ENCODE measurements at places on chromosomes 16 and 17. TPM values are rescaled to one million over a fixed set of nuclear protein-coding genes. Genes with fewer than 3 reads are reported as not detected.

MAP3K14 gene
- 26.0 TPM for total RNA-seq

SPATA22 gene
- total RNA-seq: 0.81 TPM

ZNF469 gene
- 0.20 TPM for total RNA-seq

PEX12 gene
- total RNA-seq: 5.5 TPM

YPEL2 gene
- total RNA-seq: 9.4 TPM

COA3 gene
- total RNA-seq: 41.2 TPM

LLGL2 gene
- 17.8 TPM for total RNA-seq

TBC1D3G gene
- not detected for total RNA-seq

RAP1GAP2 gene
- 37.3 TPM for total RNA-seq

KRT9 gene
- total RNA-seq: not detected

TEKT5 gene
- total RNA-seq: not detected

NHERF2 gene
- 1.1 TPM for total RNA-seq

KCNJ2 gene
- total RNA-seq: not detected

CCDC47 gene
- total RNA-seq: 65.4 TPM

GHDC gene
- total RNA-seq: 15.3 TPM

ABI3 gene
- 58.4 TPM for total RNA-seq

GAST gene
- total RNA-seq: not detected

CEMP1 gene
- 0.17 TPM for total RNA-seq

ZFPM1 gene
- total RNA-seq: 12.7 TPM

All from activated CD4-positive, alpha-beta T cell treated with anti-CD3 and anti-CD28 coated beads, Interleukin-2, amount 10 ng/mL, durations not matched to agents 7 days and 5 days (primary cell).